ENCODE measurements at places on chromosomes 12 and 14. TPM values are rescaled to one million over a fixed set of nuclear protein-coding genes. Genes with fewer than 3 reads are reported as not detected.

DNA sequence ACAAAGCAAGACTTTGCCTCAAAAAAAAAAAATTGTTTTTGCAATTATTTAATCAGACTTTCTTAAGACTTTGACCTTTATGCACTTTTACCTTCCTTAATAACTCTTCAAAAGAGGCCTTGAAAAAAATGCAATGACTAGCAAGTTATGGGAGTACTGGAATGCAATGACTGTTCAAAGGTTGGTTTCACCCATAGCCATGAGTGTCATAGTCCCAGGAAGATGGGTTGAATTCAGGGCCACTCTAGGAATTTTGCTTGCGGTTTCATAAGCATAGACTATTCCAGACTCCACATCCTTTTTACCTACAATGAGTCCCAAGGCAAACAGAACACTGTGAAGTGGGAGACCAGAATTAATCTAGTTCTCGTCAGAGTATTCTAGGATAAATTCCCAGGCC is 29.4 kb upstream of the DENND5B start:
- H3K27ac ChIP-seq = no peak overlapping the region
- no peaks in the 10 kb centered on the region for H3K36me3 ChIP-seq

DNA sequence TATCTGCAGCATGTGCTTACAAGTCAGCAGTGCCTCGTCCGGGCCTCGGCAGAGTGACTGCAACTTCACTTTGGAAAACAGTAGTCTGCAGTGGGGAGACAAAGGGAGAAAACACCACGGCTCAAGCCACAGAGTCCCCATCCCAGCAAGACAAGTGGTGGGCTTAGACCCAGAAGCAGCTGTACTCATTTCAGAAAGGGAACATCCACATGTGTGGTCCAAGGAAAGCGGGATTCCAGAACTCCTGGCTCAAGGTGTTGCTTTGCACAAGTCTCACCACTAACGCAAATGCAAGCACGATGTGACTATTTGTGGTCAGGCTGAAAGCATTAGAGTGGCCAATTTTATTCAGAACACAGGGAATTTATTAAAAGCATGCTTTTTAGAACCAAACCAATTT is 198.3 kb downstream of the TTC7B start:
- peaks cover 3% of the 10 kb centered on the region for H3K4me1 ChIP-seq
- no peak overlapping the region for H3K4me3 ChIP-seq
- H3K36me3 ChIP-seq = no peaks in the 10 kb centered on the region
- DNase-seq = no peak
- no peak overlapping the region for H3K27ac ChIP-seq
- no peaks in the 10 kb centered on the region for H3K27me3 ChIP-seq

- no peak overlapping the region for H3K4me3 ChIP-seq
- DNase-seq = no peak
- no peaks in the 10 kb centered on the region for H3K36me3 ChIP-seq
- H3K27ac ChIP-seq = no peak overlapping the region
Measured at GRCh38 chr12:29245246-29245645, 96.2 kb downstream of the FAR2 start.

DNA sequence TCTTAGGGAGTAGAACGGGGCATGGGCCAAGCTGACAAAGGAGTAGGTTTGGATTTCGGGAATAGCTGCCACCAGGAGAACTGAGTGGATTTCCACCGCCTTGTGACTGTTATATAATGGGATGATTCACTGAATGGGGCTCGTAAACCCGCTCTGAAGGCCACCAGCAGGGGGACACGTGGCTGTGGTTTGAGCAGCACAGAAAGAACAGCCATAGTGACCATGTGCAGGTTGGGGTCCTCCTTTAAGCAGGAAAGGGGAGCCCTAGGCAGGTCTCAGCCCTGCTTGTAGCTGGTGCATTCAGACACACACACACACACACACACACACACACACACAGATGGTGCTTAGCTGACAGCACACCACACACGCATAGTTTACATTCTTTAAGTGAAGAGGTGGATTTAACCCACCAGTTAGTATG is 8.6 kb upstream of the ASB2 start:
- H3K4me3 ChIP-seq = no peak overlapping the region
- peak; percentile 65 for DNase-seq
- H3K27me3 ChIP-seq = no peaks in the 10 kb centered on the region

DNA sequence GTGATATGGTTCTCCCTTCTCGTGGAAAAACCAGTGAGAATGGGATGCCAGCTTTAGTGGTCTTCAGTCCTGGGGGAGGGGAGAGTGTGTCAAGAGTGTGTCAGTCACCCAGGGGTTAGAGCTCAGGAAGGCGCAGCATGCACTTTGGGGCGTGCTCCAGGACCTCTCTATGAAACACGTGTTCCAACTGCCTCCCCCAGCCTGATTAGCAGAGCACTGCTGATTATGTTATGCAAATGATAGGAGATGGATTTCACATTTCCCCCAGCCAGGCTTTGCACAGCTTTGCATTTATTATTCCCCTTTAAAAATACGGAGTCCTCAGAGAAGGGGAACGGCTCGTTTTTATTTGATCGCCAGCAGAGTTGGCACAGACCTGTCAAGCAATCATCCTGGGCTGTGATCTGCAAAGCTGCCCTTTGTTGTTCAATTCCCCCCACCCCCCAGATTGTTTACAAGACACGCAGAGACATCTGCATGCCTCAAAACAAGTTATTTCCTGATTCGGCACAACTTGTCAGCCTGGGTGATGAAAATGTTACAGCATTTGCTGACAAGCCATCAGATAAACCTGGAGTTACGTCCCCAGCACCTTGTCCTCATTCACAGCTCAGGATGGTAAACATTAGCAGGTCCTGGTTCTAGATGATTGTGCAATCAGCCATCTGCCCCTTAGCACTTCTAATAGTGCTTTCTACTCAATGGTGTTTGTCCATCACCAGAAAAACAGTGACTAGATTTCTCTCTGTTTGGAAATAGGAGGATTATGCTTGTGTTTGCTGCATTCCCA is 196.5 kb downstream of the NOVA1 start:
- H3K4me3 ChIP-seq = no peak overlapping the region
- H3K36me3 ChIP-seq = no peaks in the 10 kb centered on the region
- no peak overlapping the region for H3K27ac ChIP-seq

Gene CMA1
- total RNA-seq = not detected

GRCh38 chr12:53452159-53453077 is 516 bp downstream of the PCBP2 start:
- no peaks in the 10 kb centered on the region for H3K27me3 ChIP-seq
- H3K36me3 ChIP-seq = peaks cover 58% of the 10 kb centered on the region
- H3K4me1 ChIP-seq = no peaks in the 10 kb centered on the region
- H3K27ac ChIP-seq = peak overlapping the region; percentile 24

DNA sequence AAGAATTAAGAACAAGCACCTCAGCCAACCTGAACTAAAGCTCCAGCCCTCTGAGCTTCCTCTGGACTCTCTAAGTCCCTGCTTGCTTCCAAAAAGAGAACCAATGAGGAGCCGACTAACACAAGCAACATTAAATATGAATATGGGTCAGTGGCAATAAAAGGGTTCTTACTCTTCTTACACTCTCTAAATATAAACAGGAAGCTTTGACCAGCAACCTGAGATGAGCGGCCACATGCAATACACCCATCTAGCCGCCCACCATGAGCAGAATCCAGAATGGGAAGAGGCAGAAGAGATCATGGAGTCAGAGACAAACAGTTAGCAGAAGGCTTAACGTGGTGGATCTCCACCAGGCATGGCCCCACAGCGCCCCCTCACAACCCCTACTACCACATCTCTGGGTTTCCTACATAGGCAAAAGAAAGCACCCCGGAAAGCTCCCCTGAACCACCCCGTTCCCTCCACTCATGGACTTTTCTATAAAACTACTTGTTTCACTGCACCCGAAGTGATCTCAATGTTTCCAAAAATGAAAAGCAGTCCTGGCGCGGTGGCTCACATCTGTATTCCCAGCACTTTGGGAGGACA is 59.4 kb downstream of the TTC7B start:
- H3K36me3 ChIP-seq = no peaks in the 10 kb centered on the region
- H3K27me3 ChIP-seq = no peaks in the 10 kb centered on the region
- H3K4me3 ChIP-seq = no peak overlapping the region

GRCh38 chr12:117890137-117890536 is 78.7 kb downstream of the KSR2 start:
- no peak overlapping the region for H3K27ac ChIP-seq
- no peak for DNase-seq
- no peaks in the 10 kb centered on the region for H3K27me3 ChIP-seq
- H3K4me3 ChIP-seq = no peak overlapping the region
- no peaks in the 10 kb centered on the region for H3K36me3 ChIP-seq
